ENCODE measurements at places on chromosomes 7 and 10.

GRCh38 chr7:141333459-141333858 is 217.8 kb upstream of the AGK start:
- no peak for DNase-seq

GRCh38 chr7:909358-910329 is 33.3 kb downstream of the GET4 start:
- no peak for DNase-seq

DNA sequence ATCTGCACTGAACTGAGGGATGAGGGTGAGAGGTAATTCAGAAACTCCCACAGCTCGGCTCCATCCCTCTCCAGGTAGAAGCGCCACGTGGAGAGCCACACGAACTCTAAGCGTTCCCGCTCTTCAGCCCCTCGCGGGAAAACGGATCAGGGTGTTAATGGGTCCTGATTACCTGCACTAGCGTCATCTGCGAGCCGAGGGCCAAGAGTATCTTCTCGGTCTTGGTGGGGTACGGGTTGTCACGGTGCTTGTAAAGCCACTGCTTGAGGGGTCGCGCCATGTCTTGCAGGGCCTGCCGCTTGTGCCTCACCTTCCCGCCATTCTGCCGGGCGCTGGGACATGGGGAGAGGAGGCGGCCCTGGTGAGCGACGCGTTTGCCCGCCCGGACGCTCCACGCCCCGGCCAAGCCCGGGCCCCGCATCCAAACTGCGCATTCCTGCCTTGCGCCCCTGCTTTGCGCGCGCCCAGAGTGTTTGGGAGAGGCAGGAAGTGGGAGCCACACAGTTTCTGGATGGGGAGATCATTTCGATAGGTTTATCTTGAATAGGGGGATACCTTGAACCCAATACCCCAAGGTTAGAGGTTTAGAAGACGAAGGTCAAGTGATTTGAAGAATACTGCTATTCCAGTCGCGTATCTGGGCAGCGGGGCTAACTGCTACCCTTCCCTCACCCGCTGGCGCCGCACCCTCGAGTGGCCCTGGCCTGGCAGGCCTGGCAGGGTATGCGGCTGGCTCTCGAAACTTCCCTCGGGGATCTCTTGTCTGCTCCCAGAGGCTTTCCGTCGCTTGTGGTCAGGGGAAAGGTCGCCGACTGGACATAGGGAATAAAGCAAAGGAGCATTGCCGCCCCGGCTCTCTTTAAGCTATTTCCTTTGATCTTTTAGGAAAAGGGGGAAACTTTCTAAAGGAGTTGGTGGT is 4.2 kb downstream of the MKX start:
- no peak for DNase-seq

GRCh38 chr7:27173511-27173955 is 587 bp downstream of the HOXA10 start:
- DNase-seq, result no peak

DNA sequence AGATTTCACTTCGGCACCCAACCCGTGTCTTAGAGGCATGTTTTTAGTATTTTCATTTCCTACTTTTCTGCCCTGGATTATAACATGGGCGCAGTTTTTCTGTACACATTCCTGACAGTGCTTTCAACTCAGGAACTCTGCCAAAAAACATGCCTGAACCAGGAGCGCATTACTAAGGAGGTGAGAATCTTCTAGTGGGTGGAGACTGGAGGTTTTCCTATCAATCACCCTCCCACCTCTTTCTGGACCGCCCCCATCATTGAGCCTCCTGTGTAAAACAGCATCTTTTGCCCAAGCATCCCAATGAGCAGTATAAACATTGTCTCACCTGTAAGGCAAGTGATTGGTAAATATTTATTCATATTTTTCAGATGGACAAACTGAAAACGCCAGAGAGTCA is 53.2 kb downstream of the STK17A start:
- no peak for DNase-seq

DNA sequence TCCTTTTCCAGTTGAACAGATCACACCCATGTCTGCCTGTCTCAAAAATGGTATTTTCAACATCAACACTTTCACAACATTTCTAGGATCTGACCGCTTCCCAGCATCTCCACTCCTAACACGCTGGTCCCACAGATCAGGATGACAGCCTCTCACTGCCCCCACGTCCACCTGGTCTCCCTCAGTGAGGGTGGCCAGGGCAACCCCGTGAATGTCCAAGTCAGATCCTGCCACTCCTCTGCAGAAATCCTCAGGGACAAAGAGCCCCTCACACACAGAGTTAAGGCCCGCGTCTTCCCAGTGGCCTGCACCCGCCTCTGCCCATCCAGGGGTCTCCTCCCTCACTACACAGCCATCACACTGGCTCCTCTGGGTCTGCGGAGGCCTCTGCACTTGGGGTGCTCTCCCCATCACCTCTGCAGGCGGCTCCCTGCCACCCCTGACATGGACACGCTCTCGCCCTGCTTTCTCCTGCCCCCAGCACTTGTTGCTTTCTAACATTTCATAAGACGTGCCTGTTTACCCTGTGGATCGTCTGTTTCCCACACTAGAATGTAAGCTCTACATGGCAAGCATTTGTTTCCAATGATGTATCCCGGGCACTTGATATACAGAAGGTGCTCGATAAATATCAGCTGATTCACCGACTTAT is 20.0 kb downstream of the GNA12 start:
- DNase-seq, result no peak

- DNase-seq, result no peak
Observed at GRCh38 chr10:16779384-16779915, 37.8 kb downstream of the RSU1 start.

DNA sequence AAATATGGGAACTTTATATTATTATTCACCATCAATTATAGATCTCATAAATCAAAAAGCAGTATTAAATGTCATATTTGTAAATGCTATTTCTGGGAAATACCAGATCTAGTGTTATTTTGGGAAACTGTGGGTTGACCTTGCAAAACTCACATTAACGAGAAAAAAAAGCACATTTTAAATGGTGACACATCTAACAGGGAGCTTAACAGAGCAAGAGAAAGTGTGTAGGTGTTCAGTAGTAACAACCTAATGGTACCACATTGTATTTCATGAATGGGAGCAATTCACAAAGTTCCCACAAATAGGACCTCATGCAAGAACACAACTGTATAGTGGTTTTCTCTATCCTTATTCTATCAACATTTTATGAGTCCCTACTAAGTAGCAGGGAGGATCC is 26.2 kb upstream of the HDAC9 start:
- DNase-seq, result no peak

- DNase-seq, result no peak
Observed at GRCh38 chr7:127158659-127159058, 94.1 kb downstream of the GRM8 start.
